Activated CD4-positive, alpha-beta memory T cell treated with anti-CD3 and anti-CD28 coated beads for 36 hours (primary cell): ENCODE measurements at places on chromosomes 1 and 21.

GRCh38 chr1:43241413-43241836 is 28.4 kb upstream of the TMEM125 start:
- no peak for DNase-seq

GRCh38 chr1:41322835-41323234 is 38.4 kb upstream of the FOXO6 start:
- peak; percentile 47 for DNase-seq

DNA sequence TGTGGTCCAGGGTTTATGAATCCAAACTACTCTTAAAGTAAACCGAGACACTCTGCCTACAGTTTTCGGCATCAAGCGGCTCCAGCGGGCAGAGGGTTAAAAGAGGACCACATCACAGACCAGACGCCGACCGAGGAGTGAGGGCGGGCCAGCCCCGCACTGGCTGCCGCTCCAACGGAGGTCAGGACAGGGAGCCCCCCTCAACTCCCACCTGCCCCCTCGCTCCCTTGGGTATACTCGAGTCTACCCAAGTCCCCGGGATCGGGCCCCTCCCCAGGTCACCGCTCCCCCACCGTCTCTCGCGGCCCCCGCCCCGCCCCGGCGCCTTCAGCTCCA is 312 bp downstream of the ARNT start:
- no peak for DNase-seq

GRCh38 chr1:37274486-37274885 is 199.9 kb upstream of the ZC3H12A start:
- no peak for DNase-seq

DNA sequence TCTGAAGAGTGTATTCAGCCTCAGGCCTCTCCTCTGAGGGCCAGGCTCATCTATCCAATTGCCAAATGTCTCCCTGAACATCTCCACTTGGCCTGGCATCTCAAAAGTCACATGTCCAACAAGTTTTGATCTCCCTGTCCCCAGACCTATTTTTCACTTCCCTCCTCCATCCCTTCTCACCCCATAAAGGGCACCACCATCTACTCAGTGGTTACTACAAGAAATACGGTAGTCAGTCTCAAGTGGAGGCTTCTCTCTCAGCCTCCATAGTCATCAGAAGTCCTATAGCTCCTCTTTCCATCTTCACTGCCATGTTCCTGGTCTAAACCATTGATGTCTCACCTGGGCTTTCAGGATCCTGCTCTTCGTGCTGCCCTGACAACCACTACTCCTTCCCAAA is 82.5 kb upstream of the EDN2 start:
- DNase-seq = no peak
